ENCODE measurements at places on chromosomes 7 and 10.
A peak's percentile ranks its signal among the peaks of the same experiment; 100 is the strongest.

GRCh38 chr10:84256510-84257342 is 11.9 kb downstream of the RGR start:
- DNase-seq: peak; percentile 29

DNA sequence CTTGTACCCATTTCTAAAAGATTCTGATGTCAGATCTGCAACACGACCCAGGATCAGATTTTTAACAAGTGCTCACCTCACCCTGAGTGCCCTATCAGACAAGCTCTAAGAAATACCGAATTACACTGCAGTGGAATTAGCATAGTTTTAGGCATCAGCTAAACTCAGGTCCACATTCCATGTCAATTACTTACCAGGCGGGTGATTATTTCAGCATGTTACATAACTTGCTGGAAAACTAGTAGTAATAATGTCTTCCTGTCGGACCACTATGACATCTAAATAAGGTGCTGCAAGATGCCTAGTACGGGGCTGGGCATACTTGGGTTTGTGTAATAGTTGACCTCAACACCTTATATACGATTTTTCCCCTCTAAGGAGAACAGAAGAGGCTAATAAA is 21.0 kb downstream of the TRIL start:
- no peak for DNase-seq

GRCh38 chr7:142668495-142668894 is 80.8 kb upstream of the PRSS1 start:
- DNase-seq: peak; percentile 49

DNA sequence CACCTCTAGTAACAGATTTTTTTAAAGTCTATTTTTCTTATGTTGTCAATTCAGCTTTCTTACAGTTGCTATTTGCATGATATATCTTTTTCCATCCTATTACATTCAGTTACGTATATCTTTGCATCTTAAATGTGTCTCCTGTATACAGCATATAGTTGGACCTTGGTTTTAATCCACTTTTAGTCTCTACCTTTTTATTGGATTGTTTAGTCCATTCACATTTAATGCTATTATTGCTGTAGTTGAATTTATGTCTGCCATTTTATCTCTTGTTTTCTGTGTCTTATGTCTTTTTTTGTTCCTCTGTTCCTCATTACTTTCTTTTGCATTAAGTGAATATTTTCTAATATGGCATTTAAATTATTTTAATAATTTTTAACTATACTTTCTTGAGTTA is 100.6 kb downstream of the EEPD1 start:
- no peak for DNase-seq

- DNase-seq: no peak
Observed at GRCh38 chr10:69451784-69452251, 553 bp downstream of the TSPAN15 start.

GRCh38 chr10:52129410-52130178 is 184.5 kb upstream of the DKK1 start:
- no peak for DNase-seq

DNA sequence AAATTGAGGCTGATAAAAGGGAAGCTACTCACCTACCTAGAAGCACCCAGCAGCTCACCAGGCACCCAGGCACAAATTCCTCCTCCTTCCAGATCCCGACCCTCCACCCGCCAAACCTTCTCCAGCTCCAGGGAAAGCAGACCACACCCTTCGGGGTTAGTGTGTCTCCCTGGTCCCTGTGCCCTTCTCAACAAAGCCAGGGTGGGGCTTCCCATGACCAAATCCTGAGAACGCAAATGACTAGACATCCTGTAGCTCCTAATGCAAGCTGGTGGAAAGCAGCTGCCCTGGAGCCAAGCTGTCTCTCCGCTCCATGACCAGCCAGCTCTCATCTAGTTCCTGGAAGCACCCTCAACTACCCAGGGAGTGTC is 4.4 kb downstream of the TBX20 start:
- no peak for DNase-seq

GRCh38 chr10:86187499-86188239 is 178.9 kb downstream of the GRID1 start:
- DNase-seq: no peak

DNA sequence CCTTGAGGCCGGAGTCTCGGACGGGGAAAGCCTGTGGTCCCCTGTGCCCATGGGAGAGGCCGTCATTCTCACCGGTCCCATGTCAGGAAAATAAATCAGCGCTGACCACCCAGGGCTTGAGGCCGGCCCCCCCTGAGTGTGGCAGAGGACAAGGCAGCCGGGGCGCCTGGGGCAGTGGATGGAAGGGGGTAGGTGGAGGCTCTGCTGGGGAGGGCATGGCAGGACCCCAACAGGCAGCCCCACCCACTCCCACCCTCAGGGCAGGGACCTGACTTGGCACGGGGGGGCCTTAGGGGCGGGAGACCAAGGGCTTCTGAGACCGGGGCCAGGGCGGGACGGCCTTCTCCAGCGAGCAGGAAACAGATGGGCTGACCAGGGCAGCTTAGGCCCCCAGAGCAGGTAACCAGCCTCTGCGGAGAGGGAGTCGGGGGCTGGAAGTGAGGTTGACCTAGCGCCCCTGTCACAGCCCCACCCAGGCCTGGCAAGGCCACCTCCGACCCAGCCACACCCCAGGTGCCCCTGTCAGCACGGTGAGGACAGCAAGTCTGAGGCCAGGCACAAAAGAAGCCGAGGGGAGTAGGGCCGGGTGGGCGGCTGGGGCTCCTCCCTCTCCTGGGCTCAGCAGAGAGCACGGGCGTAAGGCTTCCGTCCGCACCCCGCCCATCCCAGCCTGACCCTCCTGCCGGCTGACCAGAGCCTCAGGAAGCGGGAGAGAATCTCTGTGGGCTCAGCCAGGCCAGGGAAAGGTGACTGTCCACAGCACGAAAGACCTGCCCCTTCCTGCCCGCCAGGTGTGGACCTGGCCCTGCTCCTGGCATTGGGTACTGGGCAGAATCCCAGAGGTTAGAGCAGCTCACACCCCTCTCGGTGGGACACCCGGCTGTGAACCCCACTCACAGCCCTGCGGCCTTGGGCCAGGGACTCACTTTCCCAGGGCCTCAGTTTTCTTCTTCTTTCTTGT is 87.4 kb downstream of the FOXL3 start:
- no peak for DNase-seq

DNA sequence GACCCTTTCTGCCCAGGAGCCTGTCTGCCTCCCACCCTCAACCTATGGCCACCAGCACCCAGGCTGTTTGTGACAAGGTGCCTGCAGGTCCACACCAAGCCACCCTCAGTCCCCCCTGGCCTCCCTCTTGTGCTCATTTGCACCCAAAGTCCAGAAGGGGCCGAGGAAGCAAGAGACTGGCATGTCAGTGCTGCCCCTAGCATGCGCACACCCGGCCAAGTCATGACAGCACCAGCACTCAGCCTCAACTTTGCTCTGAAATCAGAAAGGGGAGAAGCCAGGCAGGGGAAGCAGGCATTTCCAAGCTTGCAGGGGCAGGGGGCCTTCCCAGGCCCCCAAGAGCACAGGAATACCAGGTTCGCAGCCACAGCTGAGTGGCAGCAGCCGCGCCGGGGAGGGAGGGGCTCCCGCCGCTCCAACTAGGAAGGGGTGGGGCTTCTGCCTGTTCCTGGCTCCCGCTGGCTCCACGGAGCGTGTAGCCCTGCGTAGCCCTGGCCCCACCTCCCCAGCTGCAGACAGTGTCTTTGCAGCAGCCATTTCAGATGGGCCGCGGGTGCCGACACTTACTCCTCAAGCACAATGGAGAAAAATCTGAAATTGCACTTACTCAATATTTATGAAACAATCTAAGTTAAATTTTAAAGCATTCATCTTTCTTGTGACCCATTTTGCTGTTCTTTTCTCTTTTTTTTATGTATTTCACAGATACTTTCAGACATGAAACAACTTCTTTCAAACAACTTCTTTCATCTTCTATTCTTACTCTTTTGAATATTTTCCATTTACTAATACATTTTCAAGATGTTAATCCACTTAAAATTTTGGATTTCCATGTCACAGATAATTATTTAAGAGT is 54.9 kb upstream of the ABCB5 start:
- no peak for DNase-seq

DNA sequence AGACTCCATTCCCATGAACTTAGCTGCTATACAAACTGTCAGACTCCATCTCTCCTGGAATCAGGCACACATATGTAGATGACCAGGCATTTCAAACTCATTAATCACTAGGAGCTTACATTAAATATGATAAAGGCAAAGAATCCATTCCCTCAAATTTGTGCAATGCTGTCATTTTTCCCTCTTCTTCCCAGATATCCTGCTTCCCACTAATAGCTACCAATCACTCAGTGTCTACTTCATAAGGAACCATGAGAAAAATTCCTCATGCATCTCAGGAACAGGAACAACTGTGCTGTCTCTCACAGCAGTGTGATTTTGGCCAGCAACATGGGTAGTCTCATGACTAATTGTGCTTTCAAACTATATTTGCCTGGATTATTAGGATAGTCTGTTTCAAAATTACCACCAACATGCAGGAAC is 133.9 kb downstream of the DKK1 start:
- no peak for DNase-seq

DNA sequence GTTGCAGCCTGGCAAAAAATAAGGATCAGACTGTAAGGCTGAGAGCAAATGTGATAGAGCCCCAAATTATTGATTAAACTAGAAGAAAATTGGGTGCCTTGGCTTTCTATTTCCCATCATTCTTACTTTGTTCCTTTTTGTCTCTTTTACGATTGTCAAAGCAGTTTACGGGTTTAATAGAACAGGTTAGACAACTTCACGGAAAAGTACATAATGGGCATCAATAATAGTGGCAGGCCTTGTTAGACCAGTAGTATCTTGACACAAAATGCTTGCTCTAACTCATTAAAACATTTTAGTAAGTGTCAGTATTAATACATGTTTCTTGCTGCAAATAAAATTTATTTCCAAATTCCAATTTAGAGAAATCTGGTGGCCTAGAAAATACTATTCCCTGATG is 14.5 kb upstream of the GGCT start:
- no peak for DNase-seq

GRCh38 chr7:156975620-156976019 is 26.1 kb downstream of the NOM1 start:
- no peak for DNase-seq

- no peak for DNase-seq
Observed at GRCh38 chr7:141477865-141478264, 73.3 kb upstream of the AGK start.

DNA sequence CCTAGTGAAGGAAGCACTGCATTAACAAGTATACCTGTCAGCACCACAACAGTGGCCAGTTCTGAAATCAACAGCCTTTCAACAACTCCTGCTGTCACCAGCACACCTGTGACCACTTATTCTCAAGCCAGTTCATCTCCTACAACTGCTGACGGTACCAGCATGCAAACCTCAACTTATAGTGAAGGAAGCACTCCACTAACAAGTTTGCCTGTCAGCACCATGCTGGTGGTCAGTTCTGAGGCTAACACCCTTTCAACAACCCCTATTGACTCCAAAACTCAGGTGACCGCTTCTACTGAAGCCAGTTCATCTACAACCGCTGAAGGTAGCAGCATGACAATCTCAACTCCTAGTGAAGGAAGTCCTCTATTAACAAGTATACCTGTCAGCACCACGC is 16.1 kb downstream of the MUC17 start:
- no peak for DNase-seq

DNA sequence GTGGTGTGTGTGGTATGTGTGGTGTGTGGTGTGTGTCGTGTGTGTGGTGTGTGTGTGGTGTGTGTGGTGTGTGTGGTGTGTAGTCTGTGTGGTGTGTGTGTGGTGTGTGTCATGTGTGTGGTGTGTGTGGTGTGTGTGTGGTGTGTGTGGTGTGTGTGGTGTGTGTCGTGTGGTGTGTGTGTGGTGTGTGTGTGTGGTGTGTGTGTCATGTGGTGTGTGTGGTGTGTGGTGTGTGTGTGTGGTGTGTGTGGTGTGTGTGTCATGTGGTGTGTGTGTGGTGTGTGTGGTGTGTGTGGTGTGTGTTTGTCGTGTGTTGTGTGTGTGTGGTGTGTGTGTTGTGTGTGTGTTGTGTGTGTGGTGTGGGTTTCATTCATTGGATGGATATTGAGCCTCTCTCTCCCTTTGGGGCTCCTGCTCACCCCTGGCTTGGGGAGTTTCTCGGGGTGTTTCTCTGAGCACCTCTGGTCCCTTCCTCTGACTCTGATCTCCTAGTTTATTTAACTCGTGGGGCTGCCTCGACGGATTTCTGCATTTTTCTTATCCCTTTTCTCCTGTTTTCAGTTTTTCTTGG is 145.8 kb downstream of the DNAJB6 start:
- DNase-seq: no peak

DNA sequence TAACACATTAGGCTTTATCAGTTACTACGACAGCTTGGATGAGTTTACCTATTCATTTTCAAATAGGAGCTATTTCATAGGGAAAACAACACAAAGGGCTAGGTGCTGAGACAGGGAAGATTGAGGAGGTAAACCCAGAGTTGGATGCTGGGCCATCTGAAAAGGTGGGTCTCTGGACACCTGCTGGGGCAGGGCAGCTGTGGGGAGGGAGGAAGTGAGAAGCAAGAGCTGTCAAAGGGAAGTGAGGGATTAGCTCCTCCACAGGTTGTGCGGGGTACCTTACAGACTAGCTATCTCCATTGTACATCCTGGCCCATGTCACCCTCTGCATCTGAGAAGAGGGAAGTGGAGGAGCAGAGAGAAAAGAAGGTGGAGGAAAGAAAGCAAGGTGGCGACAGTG is 48.9 kb downstream of the BLNK start:
- no peak for DNase-seq

DNA sequence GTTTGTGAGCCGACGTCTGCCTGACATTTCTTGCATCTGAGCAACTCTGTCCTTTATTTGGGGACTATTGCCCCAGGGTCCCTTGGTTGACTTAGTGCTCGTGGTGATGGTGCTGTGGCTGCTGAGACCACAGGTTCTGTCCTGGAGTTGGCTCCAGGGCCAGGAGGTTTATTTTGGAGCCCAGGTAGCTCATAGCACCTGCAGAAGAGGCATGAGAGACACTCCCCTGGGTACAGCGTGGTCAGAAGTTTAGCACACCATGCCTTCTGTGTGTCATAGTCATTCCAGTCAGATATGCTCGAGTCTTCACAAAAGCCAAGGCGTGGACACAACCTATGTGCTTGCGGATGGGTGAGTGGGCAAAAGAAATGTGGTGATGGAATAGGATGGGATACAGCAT is 496.9 kb downstream of the TCERG1L start:
- no peak for DNase-seq

DNA sequence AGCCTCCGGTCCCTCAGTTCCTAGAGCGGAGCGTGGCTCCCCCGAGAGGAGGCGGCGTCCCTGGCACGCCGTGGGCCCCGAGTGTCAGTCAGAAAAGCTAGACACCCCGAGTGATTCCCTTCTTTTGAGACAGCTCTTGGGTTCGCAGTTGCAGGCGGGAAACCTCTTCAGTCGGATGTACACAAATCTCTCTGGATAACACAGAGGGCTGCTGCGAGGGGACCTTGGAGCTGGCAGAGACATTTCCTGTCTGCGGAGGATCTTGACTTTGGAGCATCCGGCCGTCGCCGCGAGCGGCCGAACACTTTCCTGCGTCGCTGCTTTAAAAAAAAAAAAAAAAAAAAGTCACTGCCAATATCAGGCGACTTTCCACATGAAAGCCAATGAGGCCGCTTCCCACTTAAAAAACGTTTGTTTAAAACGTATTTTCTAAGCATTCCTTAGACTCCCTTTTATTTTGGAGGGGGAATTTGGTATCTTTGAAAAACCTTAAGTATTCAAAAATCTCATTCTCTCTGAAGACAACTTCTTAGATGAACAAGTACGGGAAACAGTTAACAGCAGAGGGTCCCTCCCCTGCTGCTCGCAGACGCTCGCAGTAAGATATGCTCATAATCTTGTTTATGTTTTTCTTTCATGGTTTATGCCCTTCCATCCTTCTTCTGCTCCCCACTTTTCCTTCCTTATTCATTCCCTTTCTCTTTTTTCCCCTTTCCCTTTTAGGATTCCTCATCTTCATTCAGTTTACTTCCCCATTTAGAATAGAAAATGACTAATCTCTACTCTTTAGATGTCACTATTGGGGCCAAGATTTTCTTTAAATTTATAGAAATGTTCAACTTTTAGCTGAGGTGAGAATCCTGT is 10.0 kb downstream of the HHEX start:
- DNase-seq: peak; percentile 46
